ENCODE measurements at places on chromosomes 7 and 10.

DNA sequence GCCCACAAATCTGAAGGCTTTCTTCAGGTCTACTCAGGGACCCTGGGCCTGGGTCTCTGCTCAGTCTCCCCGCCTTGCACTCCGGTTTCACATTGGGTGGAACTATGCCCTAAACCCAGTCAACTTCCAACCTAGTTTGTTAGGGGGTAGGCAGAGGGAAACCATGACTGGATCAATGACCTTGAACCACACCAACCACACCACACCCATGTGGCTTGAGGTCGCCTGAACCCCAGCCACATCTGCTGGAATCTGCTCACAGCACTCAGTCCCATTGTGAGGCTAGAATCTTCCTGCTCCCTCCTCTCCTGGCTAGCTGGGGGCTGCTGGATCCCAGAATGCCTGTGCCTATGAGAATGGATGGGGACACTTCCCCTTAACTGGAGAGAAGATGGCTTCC is 17.9 kb downstream of the RFC2 start:
- no peak for DNase-seq

DNA sequence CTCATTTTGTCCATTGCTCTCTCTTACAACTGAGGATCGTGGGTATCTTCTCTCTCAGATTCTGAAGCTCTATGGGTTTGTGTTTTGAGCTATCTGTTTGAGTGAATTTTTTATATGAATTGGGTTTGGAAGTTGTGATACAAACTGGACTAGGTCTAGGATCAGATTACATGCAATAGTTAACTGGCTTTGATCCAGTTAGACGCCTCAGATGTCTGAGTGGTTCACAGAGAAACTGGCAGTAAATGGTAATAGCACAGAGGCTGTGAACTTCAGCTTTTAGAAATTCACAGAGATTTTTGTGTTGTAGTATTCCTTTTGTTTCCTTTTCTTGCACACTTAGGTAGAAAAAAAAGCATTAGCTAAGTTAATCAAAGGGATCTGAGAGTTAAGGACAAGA is 12.7 kb upstream of the DNMBP start:
- peak; percentile 56 for DNase-seq

GRCh38 chr10:88108115-88108610 is 244.7 kb downstream of the PTEN start:
- DNase-seq = no peak

DNA sequence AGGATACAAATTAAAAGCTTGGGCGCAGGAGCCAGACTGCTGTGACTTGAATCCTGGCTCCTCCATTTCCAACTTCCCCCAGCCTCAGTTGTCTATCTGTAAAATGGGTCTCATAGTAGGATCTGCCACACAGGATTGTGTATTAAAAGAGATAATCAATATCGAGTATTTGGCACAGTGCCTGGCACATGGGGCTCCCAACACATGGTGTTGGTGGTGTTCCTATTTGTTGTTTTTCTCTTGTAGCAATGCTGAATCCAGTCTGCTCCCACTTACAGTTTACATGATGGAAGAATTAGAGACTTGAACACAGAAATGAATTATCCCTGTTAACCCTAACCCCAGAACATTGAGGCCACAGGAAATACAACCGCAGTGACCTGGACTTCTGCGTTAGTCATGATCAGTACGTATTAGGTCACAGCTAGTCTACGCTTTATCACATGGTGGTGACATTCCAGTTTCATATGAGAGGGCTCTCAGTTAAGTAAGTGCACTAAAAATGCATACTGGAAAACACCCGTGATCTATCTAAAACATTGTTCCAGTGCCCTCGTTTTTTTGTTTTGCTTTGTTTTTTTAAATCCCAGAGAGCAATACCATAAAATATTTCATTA is 169.5 kb upstream of the KLF14 start:
- DNase-seq = peak; percentile 96

- no peak for DNase-seq
Measured at GRCh38 chr10:133326745-133327650, 9.7 kb downstream of the CALY start.

GRCh38 chr10:113438652-113439051 is 114.2 kb upstream of the HABP2 start:
- peak; percentile 25 for DNase-seq

DNA sequence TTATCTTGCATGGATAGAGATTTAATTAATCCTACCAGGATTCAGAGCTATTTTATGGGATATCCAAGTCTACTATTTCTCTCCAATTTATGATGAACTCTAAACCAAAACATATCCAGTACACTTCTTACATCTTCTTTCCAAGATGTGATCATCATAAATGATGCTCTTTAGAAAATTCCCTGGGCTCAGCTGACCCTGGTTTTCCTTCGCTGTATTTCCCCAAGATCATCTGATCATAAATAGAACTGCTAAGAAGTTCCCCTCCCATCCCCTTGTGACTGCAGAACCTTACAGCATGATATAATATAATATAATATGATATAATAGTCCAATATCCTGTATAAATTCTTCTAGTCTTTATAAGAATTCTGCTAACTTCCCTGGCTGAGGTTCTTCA is 114.6 kb upstream of the LYZL2 start:
- no peak for DNase-seq

GRCh38 chr10:44913350-44914081 is 2.4 kb downstream of the TMEM72 start:
- no peak for DNase-seq

DNA sequence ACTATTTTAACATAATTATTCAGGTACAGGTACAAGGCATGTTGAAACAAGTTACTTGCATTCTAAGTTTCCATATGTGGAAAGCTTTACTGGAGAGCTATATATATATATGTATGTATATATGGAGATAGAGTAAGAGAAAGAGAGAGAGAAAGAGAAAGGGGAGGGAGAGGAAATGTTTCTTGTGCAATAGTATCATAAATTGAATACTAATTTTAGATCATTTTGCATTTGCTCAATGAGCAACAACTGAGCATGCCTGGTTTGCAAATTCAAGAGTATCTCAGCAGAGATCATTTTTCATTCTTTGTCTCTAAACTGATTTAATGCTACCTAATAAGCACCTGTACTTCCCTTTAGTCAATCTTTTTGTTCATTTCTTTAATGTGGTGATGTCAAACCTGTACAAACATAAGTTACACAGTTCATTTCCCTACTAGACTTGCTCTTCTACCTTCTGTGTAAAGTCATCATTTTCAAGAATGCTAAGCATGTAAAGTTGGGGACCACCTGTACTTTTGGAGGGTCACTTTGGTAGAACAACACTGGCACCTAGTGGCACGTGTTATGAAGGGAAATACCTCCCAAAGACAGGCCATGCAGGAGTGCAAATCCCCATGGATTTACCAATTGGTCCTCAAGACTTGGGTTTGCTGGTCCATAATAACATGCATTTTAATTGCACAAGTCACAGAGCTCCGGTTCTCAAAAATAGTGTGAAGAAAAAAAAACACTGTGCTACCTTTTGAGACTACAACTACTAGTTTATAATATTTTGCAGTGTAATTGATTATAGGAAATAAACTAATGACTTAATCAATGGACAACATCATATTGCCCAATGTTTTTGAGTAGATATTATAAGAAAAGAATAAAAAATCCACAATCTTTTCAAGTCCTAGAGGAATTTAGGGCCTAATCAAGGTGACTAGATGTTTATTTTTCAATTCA is 431.2 kb upstream of the IGFBP3 start:
- peak; percentile 75 for DNase-seq

GRCh38 chr7:138295049-138295637 is 164.9 kb upstream of the TRIM24 start:
- no peak for DNase-seq

DNA sequence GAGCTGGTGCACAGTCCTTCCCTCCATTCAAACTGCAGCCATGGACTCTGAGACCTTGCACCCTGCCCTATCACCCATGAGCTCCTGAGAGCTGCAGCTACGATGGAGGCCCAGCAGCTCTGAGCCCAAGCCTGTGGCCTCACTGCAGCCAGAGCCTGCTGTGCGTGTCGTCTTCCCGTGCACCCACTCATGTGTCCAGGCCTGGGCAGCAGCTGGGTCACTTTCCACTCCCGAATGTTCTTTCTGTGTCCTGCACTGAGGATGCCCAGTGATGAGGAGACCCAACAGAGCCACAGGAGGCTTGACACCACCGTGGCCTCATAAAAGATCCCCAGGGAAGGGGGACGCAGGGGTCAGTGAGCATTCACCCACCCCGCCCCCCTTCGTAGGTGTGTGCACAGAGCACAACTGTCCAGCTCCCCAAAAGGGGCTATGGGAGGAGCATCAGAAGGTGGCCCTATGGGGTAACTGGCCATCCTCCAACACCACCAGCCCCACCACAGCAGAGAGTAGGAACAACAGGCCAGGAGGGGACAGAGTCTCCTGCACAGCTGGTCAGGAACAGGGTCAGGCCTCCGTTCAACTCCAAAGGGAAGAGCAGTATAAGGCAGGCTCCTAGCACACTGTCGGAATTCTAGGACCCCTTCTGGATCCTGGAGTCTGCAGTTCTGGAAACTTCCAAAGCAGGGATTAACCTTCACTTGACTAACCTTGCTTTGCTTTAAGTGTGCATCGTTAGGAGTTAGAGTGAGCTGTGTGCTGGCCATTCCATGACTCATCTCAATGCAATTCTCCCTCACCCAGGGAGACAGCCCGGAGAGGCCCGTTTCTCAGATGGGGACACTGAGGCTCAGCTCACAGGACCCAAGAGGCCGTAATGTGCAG is 52.6 kb downstream of the RASGEF1A start:
- DNase-seq = peak; percentile 47

DNA sequence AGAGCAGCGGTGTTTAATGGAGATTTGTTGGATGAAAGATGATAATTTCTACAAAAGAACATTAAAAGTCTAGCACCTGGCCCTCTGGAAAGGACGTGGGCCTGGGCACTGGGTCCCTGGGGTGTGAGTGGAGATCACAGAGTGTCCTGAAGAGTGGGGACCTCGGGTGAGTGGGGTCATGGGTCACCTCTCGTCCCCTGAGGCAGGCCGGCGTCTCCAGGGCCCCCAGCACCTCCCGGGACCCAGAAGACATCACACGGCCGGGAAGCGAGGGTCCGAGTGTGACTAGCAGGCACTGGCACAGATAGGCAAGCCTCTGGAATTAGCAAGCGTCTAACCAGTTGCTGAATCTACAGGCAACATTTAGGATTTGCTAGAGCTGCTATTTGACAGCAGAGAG is 257.2 kb downstream of the MAD1L1 start:
- no peak for DNase-seq

GRCh38 chr7:129538790-129539189 is 36.5 kb downstream of the SMKR1 start:
- DNase-seq = no peak

DNA sequence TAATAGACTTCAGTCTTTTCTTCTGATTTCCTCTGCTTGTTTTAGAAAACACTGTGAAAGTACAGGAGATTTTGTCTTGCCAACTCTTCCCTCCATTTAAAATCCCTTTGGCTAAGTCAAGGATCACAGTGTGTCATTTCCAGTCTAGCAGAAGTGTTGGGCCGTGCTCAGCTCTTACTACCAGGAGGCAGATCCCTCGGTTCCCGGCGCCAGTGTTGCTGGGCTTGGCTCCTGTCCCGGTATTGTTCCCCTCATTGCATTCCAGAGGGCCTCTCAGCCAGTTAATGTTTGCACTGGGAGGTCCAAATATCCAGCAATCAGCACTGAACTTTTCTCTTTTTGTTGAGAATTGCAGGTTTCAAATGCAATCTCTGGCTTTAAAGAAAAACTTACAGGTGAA is 612.1 kb upstream of the MGMT start:
- no peak for DNase-seq

DNA sequence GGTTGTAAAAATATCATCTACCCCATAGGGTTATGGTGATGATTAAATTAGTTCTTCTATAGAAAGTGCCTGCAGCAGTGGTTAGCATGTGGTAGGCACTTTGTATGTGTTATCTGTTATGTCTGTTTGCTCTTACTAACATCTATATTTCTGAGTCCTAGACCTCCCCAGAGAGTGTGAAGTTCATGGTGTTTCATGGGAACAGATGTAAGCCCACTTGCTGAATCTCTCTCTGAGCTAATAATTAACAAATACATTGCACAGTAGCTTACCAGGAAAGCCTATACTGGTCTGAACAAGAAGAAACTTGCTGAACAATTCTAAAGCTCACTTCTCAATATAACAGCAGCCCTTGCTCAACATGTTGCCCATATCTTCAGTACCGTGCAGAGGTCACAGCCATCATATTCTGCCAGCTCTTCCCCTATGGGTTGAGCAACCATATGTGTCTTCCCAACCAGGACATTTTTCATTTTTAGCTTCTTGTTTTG is 100.1 kb downstream of the NPSR1 start:
- no peak for DNase-seq

DNA sequence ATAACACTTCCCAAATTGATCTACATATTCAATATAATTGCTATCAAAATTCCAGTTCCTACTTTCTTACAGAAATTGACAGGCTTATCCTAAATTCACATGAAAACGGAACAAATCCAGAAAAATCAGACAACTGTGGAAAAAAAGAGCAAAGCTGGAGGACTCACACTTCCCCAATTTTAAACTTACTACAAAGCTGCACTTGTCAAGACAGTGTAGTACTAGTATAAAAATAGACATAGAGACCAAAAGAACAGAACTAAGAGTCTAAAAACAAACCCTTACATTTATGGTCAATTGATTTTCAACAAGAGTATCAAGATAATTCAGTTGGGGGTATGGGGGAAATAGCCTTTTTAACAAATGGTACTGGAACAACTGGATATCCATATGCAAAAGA is 27.5 kb downstream of the LMBR1 start:
- no peak for DNase-seq

DNA sequence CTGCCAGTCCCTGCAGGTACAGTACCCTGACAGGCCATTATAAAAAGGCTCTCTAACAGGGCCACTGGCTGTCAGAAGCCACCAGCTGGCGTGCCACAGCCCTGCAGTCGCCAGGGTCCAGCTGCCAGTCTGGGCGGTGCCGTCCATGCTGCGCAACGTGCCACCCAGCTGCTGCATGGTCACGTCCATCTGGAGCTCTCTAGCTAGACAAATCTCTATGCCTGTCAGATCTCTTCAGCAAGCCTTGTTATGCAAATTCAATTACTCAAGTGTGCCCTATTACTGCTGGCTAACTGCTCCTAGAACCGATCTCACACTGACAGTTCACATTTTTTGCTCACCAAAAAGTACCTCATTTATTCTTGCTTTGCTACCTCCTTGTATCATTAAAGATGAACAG is 75.9 kb downstream of the HIBADH start:
- no peak for DNase-seq

GRCh38 chr10:11533328-11533781 is 78.1 kb downstream of the USP6NL start:
- peak; percentile 40 for DNase-seq

DNA sequence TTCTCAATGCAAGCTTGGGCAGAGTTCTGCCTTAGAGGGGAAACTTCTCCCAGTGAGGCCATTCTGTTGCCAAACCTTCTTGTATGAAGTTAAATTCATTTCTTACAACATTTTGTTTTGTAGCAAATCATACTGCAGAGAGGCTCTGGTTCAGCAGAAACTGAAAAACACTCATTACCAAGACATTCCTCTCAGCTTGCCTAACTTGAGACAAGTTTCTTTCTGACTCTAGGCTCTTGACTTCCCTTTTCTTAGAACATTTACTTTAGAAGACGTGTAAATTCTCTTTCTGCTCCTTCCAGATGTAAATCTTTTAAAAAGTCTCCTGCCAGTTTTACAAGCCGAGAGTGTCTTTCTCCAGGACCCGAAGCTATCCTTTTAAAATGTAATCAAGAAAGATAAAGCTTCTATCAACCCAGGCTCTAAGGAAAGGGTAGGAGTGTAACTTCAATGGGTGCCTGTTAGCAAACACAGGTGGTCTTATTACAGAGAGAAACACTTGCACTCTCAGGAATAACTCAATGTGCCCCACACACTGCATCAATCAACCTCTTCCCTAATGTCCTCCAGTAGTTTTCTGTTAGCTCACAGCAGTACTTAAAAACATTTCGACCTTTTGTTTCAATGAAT is 80.5 kb upstream of the TAS2R16 start:
- no peak for DNase-seq
